ENCODE measurements at places on chromosomes 7 and 10.

- DNase-seq, result no peak
These were observed 451.5 kb upstream of the SORCS1 start for GRCh38 chr10:107616031-107616430.

DNA sequence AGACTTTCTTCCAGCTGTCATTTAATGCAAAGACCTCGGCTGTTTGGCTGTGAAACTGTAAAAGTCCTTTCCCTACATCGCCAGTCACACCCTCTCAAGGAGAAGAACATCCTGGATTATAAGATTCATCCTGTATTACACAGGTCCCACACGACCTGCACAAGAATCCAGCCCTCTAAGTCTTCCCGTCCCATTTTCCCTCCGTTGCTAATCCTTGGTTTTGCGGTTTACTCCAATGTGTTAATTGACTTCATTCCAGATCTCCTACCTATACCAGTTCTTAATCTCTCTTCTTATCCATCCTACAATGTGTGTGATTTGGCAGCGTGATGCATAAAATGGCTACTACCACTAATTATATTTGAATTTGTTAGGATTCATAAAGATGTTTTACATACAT is 110.4 kb downstream of the COL28A1 start:
- no peak for DNase-seq

- DNase-seq, result no peak
These were observed 50.8 kb upstream of the AOAH start for GRCh38 chr7:36775061-36775620.

- no peak for DNase-seq
These were observed 104.3 kb downstream of the CUL2 start for GRCh38 chr10:34985823-34986222.

GRCh38 chr10:34407324-34407805 is 407.7 kb downstream of the PARD3 start:
- no peak for DNase-seq

- peak; percentile 44 for DNase-seq
These were observed 52.2 kb downstream of the IFIT5 start for GRCh38 chr10:89466599-89467035.

DNA sequence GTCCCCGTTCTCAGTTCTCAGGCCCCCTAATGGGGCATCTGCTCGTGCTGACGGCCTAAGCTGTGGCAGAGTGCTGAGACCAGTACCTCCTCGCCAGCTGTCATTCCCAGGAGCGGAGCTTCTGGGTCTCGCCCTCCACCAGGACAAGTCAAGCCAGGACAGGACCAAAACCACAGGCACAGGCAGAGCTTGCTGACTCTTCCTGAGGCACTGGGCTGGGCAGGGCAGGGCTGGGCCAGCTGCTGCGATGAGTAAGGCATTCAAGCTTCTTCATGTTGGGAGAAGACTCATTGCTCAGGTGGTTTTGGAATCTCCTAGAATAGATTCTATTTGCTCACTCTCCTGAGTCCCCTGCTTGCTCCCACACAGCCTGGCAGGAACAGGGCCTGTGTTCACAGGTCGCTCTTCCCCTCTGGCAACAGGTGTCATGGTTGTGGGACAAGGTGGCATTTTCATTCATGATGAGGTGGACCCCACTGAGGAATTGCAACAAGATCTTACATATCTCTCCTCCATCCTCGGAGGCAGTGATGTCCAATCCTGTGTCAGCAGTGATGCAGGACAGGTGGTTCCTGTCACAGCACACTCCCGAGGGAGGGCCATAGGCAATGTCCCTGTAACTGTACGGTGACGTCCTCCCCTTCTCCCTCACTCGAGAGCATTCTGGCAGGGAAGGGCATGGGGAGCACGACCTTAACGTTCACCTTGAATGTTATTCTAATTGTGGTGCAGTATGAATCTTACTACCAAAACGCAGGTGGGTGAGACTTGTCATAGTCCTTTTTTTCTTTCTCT is 17.0 kb upstream of the SH3PXD2A start:
- no peak for DNase-seq

DNA sequence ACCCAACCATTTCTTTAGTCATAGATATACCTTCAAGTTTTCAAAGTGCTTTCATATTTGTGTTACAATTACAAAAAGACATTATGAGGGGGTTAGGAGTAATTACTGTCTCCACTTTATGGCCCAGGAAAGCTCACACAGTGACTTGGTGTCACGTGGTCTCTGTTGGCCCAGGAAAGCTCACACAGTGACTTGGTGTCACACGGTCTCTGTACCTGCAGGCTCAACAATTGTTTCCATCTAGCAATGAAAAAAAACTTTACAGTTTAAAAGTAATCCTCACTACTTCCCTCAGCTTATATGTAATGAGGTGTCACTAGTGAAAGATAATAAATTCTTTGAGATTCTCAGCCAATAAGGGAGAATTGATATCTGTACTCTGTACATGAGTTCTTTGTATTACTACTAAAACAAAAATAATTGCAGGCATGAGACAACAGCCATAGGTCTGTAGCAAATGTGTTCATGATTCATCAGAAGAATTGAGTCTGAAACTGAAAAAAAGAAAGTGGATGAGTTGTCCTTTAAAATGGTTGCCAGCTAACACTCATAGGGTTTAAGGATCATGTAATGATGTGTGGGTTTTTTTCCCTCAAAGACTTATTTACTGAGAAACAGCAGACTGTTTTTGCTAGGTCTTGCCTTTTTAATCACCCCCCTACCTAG is 10.9 kb downstream of the OGDH start:
- no peak for DNase-seq

DNA sequence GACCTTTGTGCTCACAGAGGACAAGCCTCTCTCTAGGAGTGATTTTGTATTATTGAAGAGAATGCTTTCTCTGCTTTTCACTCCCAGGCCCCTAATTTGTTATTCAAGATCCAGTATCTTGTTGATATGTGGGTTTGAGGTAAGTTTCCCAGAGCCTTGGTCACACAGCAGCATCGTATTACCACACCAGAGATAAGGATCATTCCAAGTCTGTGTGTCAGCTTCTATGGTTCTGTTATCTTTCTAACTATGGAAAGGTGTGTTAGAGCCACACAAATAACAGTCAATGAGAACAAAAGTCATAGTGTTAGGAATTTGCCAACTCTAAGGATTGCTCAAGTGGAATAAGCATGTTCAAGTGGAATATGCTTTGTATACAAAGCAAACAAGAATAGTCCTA is 1208.3 kb downstream of the GATA3 start:
- DNase-seq, result no peak

DNA sequence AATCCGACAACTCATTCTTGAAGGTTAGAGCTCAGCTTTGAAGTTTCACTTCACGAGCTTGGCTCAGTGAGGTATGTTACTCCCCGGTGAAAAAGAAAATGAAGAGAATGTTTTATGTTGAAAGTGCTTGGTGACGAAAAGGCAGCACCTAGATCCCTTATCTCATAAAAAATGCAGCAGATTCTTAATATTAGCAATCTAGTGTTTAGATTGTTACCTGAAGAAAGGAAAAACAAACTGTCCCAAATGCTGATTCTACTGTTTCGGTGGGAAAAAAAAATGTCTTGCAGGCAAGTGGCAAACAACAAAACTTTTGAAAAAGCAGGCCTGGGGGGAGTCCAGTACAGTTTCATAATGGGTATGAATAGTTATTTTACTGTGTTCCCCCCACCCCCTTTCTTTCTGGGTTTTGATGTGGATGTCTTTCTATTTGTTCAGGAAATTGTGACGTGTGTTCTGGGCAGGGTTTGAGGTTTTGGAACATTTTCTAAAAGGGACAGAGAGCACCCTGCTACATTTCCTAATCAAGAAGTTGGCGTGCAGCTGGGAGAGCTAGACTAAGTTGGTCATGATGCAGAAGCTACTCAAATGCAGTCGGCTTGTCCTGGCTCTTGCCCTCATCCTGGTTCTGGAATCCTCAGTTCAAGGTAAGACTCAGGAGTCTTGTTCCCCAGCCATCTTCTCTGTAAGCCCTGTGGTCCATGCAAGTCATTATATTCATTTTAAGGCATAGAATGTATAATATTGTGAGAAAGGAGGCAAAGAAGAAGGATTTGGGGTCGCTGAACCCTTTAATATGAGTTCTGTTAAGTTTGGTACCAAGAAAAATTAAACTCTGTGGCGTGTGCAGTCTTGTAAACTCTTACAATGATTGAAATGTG is at the start of gene SRGN:
Gene SRGN (plus strand): TSS at position 514 of the 881 bp plus-strand sequence. CDS start 55 bp downstream, at position 569.
- DNase-seq, result no peak

GRCh38 chr7:1671594-1672451 is 1.7 kb downstream of the ELFN1 start:
- no peak for DNase-seq

- no peak for DNase-seq
These were observed 176.3 kb upstream of the MEOX2 start for GRCh38 chr7:15862781-15863165.

GRCh38 chr10:131690805-131691239 is 210.0 kb upstream of the PPP2R2D start:
- DNase-seq, result no peak

DNA sequence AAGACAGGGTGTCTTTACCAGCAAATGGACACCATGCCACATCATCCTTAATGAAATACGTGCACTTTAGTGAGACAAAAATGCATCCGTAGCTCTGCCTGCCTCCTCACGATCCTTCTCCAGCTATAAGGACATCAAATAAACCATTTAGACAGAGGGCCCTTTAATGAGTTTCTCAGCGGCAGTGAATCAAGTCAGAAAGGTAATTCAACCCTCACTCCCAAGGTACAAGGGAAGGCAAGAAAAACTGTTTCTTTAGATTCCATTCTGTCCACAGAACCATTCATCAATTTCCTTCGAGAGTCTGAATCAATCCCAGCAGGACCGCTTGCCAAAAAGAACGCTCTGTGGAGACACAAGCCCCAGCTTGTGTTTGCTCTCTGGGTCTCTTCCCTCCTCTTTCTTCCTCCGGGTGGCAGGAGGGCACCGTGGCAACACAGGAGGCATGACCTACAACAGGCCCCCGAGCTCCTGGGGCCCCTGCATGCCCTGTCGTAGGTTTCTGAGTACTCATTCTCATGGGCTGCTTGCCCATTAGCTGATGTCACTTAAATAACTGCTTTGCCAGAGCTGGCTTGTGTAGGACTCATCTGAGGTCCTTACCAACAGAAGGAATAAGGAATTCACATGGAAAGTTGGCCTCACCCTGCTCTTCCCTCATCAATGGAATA is 297.8 kb upstream of the PRKCQ start:
- DNase-seq, result no peak

DNA sequence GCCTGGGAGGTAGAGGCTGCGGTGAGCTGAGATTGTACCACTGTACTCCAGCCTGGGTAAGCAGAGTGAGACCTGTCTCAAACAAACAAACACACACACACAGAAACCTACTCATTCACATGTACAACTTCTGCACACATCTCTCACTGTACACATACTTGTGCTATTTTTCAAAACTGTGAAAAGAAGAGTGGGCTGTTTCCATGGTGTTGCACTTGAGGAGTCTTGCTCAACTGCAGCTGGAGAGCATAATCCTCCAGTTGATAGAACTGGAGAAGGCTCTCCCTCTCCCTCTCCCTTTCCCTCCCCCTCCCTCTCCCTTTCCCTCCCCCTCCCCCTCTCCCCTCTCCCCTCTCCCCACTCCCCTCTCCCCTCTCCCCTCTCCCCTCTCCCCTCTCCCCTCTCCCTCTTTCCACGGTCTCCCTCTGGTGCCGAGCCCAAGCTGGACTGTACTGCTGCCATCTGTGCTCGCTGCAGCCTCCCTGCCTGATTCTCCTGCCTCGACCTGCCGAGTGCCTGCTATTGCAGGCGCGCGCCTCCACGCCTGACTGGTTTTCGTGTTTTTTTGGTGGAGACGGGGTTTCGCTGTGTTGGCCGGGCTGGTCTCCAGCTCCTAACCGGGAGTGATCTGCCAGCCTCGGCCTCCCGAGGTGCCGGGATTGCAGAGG is 43.7 kb upstream of the DLD start:
- DNase-seq, result no peak

DNA sequence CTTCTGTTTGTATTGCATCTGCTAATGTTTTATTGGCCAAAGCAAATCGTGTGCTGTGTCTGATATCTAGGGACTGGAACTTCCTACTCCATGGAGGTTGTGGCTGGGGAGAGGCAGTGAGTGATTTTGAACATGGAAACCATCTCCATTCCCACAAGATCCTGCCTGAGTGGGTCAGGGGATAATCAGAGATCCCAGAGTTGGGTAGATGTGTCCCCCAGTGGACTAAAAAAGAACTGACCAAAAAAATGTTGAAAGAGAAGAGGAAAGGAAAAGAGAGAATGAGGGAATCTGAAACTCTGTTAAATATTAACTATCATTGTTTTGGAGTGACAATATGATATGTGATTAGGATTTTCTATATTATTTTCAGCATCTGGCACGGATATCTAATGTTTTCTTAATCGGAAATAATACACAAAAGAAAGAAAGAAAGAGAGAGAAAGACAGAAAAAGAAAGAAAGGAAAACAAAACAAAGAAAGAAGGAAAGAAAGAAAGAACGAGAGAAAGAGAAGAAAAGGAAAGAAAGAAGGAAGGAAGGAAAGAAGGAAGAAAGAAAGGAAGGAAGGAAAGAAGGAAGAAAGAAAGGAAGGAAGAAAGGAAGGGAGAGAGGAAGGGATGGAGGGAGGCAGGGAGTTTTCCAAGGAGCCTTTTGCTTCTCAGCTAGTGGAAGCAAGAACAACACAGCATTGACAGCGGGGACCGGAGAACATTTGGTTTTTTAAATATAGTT is 638.5 kb downstream of the CCSER2 start:
- DNase-seq, result no peak

DNA sequence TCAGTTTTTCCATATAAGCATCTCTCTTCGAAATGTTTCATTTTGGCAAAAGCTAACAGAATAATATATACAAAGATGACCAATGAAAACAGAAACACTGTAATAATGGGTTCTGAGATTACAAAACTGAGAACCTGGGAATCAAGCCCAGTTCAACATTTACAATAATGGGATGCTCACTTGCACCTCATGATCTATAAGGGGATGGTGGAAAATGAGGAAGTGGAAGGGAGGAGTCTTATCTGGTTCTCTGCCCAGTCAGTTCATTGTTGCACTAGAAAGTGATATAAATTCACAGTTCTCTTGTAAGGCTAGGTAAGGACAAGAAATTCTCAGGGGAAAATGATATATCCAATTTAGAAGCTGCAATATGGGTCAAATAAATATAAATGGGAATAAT is 31.7 kb upstream of the RHOBTB1 start:
- DNase-seq, result no peak
